ENCODE measurements at places on chromosomes 1 and 21.

- no peak for DNase-seq
Observed at GRCh38 chr1:17113963-17114362, 5.3 kb downstream of the PADI2 start.

GRCh38 chr1:180415985-180416633, 86.3 kb downstream of the ACBD6 start:
- DNase-seq: no peak

DNA sequence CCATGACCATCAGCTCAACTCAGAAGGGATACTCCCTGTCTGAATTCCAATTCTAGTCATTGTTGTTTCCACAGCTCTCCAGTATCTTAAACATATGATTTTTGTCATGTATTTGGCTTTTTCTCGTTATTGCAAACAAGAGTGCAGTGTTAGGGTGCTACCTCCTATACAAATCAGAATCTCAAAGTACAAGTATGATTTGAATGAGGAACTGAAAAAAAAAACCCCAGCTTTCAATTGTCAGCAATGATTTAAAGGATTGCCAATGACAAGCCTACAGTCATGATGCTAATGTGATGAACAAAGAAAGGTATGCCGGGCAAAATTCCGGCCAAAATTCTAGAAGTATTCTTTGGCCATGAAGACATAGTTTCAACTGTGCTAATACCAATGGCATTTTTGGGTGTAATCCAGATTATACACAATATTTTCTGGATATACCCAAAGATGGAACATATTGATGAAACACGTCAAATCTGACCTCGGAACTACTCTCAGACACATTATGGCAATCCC, 14.9 kb downstream of the TMEM35B start:
- DNase-seq: no peak

GRCh38 chr1:162868972-162869371, 8.0 kb upstream of the CCDC190 start:
- no peak for DNase-seq

DNA sequence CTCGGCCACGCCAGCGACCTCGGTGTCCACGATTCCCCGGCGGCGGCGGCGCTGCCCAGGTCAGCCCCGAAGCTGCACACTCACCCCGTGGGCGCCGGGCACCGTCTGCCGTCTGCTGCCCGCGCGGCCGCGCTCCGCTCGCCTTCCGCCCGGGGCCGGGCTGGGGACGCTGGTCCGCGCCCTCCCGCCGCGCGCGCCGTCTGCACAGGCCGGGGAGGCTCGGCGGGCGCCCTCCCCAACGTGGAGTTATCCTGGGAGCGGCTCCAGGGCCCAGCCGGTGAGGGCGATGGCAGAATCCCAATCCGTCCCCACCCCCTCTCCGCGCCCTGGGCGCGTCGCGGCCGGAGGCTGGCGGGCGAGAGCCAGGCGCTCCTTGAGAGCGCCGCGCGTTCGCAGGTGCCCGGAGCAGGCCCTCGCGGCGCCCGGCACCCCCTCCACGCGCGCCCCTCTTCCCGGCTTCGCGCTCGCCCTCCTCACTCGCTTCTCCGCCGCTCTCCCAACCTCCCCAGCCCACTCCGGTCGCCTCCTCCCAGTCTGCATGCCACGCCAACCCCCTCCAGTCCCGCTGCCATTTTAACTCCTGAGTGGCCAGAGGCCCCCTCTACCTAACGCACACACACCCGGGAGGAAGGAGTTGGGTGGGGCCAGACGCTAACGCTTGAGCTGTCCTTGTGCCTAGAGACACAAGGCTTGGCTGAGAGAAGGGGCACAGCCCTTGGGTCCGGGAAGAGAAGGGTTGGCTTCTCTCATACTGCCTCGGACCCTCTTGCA, at the start of gene LRRN2:
LRRN2 (minus strand) TSS at position 503 of the 771 bp plus-strand sequence. CDS start 65,746 bp downstream, outside the sequence.
- DNase-seq: no peak

DNA sequence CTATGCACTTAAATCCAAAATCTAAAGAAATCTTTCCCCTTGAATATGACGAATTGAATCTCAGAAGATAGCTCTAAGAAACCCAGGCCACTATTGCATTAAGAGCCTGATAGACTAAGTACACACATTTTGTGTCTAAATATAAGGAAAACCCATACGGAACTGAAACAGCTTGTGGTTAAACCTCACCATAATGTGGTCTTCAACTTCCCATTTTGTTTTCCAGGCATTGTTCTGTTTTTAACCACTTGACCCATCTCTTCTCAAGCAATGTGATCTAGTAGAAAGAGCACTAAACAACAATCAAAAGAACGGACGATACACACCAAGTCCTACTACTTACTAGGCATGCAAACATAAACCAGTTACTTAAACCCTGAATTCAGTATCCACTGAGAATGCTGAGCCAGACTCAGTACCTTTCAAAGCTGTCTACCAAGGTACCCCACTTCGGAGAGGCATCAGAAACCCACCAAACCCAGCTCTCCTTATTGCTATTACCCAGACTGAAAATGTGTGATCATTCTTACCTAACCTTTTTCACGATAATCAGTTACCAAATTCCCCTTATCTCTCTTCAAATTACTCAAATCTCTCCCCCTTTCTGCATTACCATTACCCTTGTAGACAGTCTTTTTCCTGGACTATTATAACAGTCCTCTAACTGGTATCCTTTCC, 12.8 kb downstream of the OTUD7B start:
- DNase-seq: no peak

All from stimulated activated CD8-positive, alpha-beta memory T cell treated with anti-CD3 and anti-CD28 coated beads, Interleukin-4, amount 100 ng/mL, for 1 hour (primary cell).